ENCODE measurements at places on chromosomes 2 and 18.

DNA sequence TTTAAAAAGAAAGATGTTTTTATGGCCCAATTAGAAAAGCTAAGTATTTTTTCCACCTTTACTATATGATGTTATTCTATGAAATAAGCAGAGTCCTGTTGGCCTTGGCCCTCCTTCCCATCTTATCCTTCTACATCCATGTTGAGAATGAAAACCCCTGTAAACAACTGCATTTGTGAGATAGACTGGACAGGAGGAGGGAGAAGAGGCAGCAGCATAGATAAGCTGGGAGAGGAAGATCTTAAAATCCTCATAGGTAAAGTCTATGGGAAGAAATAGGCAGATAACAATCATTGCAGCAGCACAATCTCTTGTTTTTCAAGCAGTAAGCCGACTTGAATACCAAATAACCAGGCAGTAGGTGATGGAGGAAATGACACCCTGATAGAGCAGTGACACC, 207.6 kb upstream of the PARD3B start:
- DNase-seq = no peak

- DNase-seq = peak; percentile 97
Observed at GRCh38 chr2:189347540-189347939, 93.7 kb upstream of the WDR75 start.

DNA sequence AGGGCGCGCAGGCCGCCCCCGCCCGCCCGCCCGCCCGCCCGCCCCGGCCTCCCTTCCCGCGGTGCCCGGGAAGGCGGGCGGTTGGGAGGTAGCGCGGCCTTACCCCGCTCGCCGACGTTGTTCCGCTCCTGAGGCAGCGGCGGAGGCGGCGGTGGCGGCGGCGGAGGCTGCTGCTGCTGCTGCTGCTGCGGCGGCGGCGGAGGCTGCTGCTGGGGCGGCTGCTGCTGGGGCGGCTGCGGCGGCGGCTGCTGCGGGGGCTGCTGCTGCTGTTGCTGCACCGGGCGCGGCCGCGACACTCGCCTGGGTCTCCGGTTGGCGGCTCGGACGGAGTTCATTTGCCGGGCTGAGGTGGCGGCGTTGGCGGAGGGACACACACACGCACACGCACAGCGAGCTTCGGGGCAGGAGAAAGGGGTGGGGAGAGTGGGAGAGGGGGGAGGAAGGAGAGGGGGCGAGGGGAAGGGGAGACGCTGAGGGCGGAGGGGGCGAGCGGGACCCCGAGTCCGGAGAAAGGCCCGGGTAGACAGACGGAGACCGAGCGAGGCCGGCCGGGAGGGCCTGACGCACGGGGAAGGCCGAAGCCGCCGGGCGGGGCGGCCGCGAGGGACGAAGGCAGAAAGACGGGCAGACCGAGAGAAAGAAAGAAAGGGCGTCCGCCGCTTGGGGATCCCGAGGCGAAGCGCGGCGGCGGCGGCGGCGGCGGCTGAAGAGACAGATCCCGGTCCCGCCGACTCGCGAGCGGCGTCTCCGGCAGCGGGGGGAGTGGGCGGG, 727 bp downstream of the FBXO11 start:
- DNase-seq = no peak

GRCh38 chr2:235295831-235296230, 198.0 kb upstream of the AGAP1 start:
- no peak for DNase-seq

- DNase-seq = peak; percentile 36
Observed at GRCh38 chr2:38394903-38395341, 17.8 kb upstream of the ATL2 start.

GRCh38 chr2:221210686-221211085, 361.4 kb downstream of the EPHA4 start:
- DNase-seq = no peak

DNA sequence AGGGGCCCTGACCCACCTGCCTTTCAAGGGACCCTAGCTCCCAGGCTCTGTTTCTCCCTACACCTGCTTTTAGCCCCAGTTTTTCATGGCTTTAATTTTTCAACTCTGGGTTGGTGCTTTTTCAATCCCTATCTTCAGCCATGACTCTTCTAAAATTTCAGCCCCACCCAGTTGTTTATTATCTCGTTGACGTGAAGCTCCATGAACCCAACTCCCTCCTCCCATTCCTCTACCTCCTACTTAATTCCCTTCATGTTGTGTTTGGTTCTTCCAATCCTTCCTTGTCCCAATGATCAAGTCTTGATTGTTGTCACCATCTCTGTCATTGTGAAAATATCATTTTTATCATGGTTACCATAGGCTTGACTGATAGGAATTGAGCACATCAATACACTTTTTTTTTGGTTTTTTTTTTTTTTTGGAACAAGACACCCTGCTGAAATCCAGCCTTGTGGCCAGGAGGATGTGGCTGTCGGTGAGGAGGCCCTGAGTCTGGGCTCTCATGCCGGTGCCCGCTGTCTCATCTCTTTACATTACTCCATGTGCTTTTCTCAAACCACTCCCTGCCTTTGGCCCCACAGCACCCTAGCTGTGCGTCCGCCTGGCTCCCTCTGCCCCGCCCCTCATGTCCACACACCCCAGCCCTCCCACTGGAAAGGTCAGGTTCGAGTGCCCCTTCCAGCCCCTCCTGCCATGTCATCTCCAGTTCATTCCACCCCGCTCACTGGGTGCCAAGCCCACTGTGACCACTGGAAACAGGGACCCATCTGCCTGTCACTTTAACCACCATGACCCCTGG, 39.3 kb downstream of the NAPG start:
- DNase-seq = no peak
